ENCODE measurements at places on chromosomes 5 and 9. TPM values are rescaled to one million over a fixed set of nuclear protein-coding genes. Genes with fewer than 3 reads are reported as not detected.

- no peak for DNase-seq
Observed at GRCh38 chr9:77188242-77188641, 10.9 kb downstream of the VPS13A start.

GRCh38 chr5:151039665-151040064, 19.3 kb downstream of the GPX3 start:
- no peak for DNase-seq

GRCh38 chr5:158287643-158288271, 428.8 kb upstream of the CLINT1 start:
- DNase-seq = no peak

GRCh38 chr9:38088006-38088925, 19.2 kb upstream of the SHB start:
- DNase-seq = no peak

DNA sequence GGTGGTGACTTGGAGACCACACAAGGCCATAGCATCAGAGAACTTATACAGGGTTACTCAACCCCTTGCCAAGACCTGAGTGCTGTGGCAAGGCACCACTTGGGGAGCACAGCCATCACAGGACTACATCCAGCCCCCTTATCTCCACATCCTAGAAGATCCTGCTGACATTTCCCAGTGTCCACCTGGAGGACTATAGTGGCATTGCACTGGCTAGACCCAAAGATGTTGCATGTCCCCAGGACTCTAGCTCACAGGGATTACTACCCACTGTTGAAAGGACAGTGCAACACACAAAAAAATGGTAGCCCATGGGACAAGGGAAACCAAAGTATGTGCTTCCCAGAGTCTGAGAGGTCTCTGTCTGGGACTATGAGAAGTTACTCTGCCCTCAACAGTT, 411.1 kb upstream of the NUDT12 start:
- DNase-seq = no peak

DNA sequence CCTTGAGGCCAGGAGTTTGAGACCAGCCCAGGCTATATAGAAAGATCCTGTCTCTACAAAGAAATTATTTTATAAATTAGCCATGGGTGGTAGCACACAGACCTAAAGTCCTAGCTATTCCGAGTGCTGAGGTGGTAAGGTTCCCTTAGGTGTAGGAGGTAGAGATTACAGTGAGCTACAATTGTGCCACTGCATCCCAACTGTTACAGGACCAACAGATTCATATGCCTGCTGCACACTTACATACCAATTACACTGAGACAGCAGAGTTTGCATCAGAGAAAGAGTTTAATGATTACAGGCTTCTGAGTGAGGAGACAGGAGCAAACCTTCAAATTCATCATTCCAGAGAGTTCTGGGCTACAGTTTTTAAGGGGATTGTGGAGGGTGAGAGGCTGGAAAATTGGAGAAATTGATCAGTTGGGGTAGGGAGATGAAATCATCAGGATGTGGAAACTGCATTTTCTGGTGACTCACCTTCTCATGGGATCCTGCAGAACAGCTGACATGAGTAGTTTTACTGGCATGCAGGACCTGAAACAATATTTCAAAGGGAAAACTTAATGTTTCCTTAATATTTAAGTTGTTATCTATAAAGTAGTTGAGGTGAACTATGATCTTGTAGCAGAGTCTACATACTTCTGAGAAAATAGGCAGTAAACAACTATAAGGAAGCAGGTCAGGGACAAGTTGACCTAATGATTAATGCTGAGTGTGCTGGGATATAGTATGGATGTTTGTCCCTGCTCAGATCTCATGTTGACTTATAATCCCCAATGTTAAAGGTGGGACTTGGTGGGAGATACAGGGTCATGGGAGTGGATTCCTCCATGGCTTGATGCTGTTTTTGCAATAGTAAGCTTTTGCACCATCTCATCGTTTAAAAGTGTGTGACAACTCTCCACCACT, 54.7 kb downstream of the ANXA2R start:
- DNase-seq = peak; percentile 43

DNA sequence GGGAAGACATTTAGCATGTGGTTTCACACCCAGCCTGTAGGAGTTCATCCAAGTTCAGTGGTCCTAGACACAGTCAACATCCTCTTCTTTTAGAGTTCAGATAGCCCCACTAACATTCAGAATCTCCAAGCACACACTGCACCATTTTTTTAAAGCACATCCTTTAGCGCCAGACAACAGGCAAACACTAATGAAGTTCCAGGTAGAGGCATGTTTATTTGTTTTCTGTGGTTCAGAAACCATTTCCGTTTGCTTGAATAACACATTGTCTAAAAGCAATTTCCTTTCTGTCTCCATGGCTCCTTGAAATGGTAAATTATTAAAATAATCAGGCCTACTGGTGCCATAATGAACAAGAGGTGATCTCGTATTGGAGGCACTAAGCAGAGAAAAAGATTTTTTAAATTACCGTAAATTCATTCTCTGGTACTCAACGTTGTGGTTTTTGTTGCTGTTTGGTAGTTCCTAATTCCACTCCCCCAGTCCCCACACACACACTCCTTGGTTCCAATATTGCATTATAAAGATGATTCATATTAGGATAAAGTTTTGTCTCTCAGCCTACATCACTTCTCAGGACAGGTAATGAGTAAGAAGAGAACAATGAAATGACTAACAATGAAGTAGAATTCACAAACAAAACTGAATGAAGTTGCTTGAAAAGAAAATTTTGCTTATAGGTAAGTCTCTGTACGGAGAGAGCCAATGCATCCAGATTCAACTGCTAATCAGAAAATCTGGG, 153.1 kb downstream of the PCSK1 start:
- no peak for DNase-seq

DNA sequence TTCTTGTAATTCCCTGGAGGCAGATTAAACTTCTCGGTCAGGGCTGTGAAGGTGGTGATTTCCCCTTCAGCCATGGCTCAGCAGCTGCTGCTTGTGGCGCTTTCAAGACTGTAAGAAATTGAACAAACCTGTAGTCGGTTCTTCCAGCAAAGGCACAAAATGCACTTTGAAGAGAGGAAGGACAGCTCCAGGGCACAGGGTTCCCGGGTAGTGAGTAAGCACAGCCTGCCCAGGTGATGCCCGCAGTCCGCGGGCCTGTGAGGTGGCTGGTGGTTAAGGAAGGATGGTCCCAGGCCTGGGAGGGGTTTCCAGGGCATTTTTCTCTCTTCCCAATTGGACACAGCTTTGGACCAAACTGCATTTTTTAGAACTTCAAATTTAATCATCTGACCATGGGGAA, 71.8 kb downstream of the FGF1 start:
- no peak for DNase-seq

DNA sequence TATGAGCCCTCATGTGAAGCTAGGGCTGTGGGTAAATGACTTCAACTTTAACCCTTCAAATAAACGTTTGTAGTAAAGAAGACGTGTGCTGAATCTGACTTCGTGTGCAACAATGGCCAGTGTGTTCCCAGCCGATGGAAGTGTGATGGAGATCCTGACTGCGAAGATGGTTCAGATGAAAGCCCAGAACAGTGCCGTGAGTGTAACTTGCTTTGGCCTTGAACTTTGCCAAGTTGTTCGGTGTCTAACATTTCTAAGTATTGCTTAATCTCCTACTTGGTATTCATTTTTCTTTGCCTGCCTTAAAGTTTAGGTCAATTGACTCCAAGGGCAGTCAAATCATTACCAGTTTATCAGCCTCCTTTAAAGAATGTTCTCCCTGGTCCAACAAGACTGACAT, 18.2 kb downstream of the VLDLR start:
- no peak for DNase-seq

GRCh38 chr5:172417130-172417841, 37.0 kb downstream of the SH3PXD2B start:
- no peak for DNase-seq

- DNase-seq = no peak
Observed at GRCh38 chr9:135223831-135224230, 136.4 kb downstream of the OLFM1 start.

- no peak for DNase-seq
Observed at GRCh38 chr5:176597417-176598389, 12.3 kb downstream of the GPRIN1 start.

- no peak for DNase-seq
Observed at GRCh38 chr5:113123618-113124017, 147.0 kb downstream of the DCP2 start.

DNA sequence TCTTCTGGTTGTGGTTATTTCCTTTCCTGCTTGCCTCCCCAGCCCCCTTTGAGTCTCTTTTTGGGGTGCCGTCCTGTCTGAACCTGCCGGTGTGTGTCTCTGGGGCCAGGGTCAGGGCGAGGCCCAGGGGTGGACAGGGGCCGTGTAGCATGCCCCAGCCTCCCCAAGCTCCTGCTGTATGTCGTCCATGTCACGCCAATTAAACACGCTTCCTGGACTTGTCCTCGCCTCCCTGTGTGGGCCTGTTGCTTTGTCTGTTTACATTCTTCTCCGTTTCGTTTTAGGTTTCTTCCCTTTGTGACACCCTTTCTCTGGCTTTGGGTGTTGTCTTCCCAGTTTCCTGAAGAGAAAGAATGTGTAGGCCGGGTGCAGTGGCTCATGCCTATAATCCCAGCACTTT, 28.5 kb upstream of the HMCN2 start:
- DNase-seq = no peak

GRCh38 chr9:32399110-32399815, 14.8 kb downstream of the ACO1 start:
- DNase-seq = no peak

GRCh38 chr9:82732928-82733327, 330.0 kb downstream of the RASEF start:
- no peak for DNase-seq

DNA sequence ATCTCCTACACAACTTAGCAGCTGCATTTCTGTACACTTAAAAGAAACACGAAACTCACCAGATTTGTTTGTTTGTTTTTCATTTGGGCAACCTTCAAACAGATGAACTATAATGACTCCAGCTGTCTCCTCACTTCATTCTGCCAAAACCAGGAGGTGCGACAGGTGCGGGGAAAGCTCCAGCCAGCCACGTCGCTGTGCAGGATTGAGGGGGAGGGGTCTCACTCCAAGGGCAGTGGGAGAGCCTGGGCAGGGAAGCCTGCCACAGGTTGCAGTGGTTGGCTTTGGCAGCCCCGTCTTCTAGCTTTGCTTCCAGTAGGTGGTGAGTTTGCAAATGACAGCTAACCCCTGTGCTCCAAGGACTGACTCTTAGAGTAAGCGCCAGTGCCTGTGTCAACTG, 215.8 kb downstream of the CEMIP2 start:
- DNase-seq = no peak

TMEM161B gene
- 9.5 TPM for total RNA-seq

OR13J1 gene
- not detected for total RNA-seq

ENHO gene
- 0.07 TPM for total RNA-seq

RPS14 gene
- total RNA-seq = 2,829 TPM

RNF183 gene
- total RNA-seq = not detected

DCTN4 gene
- total RNA-seq = 34.8 TPM
